Nasal cavity respiratory epithelium epithelial cell of viscerocranial mucosa (primary cell): ENCODE measurements at places on chromosomes 4 and X. TPM values are rescaled to one million over a fixed set of nuclear protein-coding genes. Genes with fewer than 3 reads are reported as not detected.

Gene TBC1D9
- 27.7 and 62.1 TPM in 2 replicates for total RNA-seq

Gene RHOH
- total RNA-seq = not detected in 2 replicates

Gene NLGN4X
- total RNA-seq = under 0.01 and 0.50 TPM in 2 replicates

Gene TMEM144
- total RNA-seq = 5.1 and 13.3 TPM in 2 replicates

Gene DOK7
- 2.1 and 2.7 TPM in 2 replicates for total RNA-seq

Gene SPACA5B
- not detected in 2 replicates for total RNA-seq

Gene TLR1
- 0.34 and 0.78 TPM in 2 replicates for total RNA-seq

Gene ADGRL3
- under 0.01 and 0.36 TPM in 2 replicates for total RNA-seq

Gene FDCSP
- total RNA-seq = not detected in 2 replicates

Gene GAGE12J
- total RNA-seq = not detected in 2 replicates

Gene GLRA2
- total RNA-seq = not detected in 2 replicates

Gene IL21
- not detected in 2 replicates for total RNA-seq

Gene USP17L19
- not detected in 2 replicates for total RNA-seq

Gene SHOX
- not detected in 2 replicates for total RNA-seq

Gene P2RY4
- 0.07 TPM in 1 of 2 replicates, not detected in the other for total RNA-seq

Gene DUX4
- not detected in 2 replicates for total RNA-seq

Gene ARMCX4
- total RNA-seq = 0.34 and 1.8 TPM in 2 replicates

Gene MAGEA1
- total RNA-seq = not detected in 2 replicates

Gene ADH1A
- not detected in 2 replicates for total RNA-seq

Gene GLRB
- 2.1 and 6.2 TPM in 2 replicates for total RNA-seq

Gene GPRASP1
- 0.34 and 1.3 TPM in 2 replicates for total RNA-seq

Gene PHEX
- 1.7 and 3.4 TPM in 2 replicates for total RNA-seq

Gene MID1IP1
- total RNA-seq = 67.4 and 138 TPM in 2 replicates

Gene ARMCX2
- 33.0 and 35.2 TPM in 2 replicates for total RNA-seq

Gene ADH1B
- total RNA-seq = not detected in 2 replicates

Gene STX18
- 16.4 and 20.0 TPM in 2 replicates for total RNA-seq

Gene IGFBP7
- total RNA-seq = 88.5 and 170 TPM in 2 replicates

Gene TCP11X2
- total RNA-seq = not detected in 2 replicates

Gene CXCL3
- total RNA-seq = 3.3 and 3.8 TPM in 2 replicates

Gene NEIL3
- 0.43 and 1.4 TPM in 2 replicates for total RNA-seq

Gene MYOZ2
- total RNA-seq = not detected in 2 replicates

Gene MAGEC1
- not detected in 2 replicates for total RNA-seq

Gene CCDC160
- total RNA-seq = not detected in 2 replicates

Gene BEND2
- not detected in 2 replicates for total RNA-seq

Gene ARMCX6
- 15.2 and 15.4 TPM in 2 replicates for total RNA-seq

Gene NHSL2
- 0.07 TPM in 1 of 2 replicates, not detected in the other for total RNA-seq

Gene ATP11C
- 23.6 and 27.8 TPM in 2 replicates for total RNA-seq

Gene DCAF8L2
- not detected in 2 replicates for total RNA-seq

Gene CDK16
- total RNA-seq = 85.8 and 151 TPM in 2 replicates

Gene DGKK
- total RNA-seq = not detected in 2 replicates

Gene HTN3
- not detected in 2 replicates for total RNA-seq

Gene REELD1
- total RNA-seq = 0.36 TPM in 1 of 2 replicates, not detected in the other
